ENCODE measurements at places on chromosomes 4 and X.

GRCh38 chr4:117481742-117482141, 396.4 kb upstream of the TRAM1L1 start:
- H3K27me3 ChIP-seq: no peaks in the 10 kb centered on the region
- H3K36me3 ChIP-seq: no peaks in the 10 kb centered on the region
- no peak overlapping the region for H3K4me3 ChIP-seq
- no peak for DNase-seq
- no peak overlapping the region for H3K27ac ChIP-seq

DNA sequence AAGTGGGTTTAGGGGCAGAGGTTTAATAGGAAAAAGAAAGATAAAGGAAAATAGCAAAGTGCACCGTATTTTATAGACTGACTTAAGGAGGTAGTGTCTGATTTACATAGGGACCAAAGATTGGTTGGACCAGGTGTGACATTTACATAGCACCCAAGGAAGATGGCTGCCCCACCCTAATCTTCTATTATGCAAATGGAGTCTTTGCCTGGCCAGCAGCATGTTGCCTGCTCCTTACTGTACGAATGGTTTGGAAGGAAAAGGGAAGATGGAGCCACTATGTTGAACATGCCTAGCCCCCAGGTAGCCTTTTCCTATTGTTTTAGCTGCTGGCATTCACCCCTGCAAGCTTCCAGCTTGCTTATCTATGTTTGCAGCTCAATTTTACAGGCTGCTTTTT, 146.2 kb upstream of the PDE5A start:
- H3K27me3 ChIP-seq: no peaks in the 10 kb centered on the region
- no peaks in the 10 kb centered on the region for H3K4me1 ChIP-seq
- DNase-seq: no peak
- no peaks in the 10 kb centered on the region for H3K36me3 ChIP-seq
- H3K4me3 ChIP-seq: no peak overlapping the region

- no peak overlapping the region for H3K27ac ChIP-seq
- DNase-seq: peak; percentile 22
- H3K4me1 ChIP-seq: peaks cover 2% of the 10 kb centered on the region
- H3K4me3 ChIP-seq: no peak overlapping the region
These were observed 21.7 kb upstream of the GPM6A start for GRCh38 chr4:175833574-175834311.

DNA sequence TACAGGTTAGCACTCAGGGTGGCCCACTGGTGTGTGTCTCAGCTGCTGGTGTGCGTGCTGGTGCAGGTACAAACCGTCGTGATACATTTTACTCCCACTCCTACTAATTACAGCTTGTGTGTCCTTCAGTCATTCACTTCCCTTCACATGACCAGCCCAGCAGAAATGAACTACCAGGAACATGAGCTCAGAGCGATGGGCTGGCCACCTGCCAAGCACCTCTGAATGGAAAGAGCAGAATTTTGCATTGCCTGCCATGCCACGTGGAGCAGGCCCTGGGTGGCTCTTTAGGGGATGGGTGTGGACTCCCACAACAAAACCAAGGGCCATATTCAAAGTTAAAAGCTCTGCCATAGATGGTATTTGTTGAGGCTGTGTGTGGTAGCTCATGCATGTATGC, 58.9 kb upstream of the PGM2 start:
- no peak overlapping the region for H3K27ac ChIP-seq
- H3K4me1 ChIP-seq: peaks cover 4% of the 10 kb centered on the region
- H3K4me3 ChIP-seq: no peak overlapping the region
- H3K27me3 ChIP-seq: no peaks in the 10 kb centered on the region
- H3K36me3 ChIP-seq: no peaks in the 10 kb centered on the region
- DNase-seq: peak; percentile 60

DNA sequence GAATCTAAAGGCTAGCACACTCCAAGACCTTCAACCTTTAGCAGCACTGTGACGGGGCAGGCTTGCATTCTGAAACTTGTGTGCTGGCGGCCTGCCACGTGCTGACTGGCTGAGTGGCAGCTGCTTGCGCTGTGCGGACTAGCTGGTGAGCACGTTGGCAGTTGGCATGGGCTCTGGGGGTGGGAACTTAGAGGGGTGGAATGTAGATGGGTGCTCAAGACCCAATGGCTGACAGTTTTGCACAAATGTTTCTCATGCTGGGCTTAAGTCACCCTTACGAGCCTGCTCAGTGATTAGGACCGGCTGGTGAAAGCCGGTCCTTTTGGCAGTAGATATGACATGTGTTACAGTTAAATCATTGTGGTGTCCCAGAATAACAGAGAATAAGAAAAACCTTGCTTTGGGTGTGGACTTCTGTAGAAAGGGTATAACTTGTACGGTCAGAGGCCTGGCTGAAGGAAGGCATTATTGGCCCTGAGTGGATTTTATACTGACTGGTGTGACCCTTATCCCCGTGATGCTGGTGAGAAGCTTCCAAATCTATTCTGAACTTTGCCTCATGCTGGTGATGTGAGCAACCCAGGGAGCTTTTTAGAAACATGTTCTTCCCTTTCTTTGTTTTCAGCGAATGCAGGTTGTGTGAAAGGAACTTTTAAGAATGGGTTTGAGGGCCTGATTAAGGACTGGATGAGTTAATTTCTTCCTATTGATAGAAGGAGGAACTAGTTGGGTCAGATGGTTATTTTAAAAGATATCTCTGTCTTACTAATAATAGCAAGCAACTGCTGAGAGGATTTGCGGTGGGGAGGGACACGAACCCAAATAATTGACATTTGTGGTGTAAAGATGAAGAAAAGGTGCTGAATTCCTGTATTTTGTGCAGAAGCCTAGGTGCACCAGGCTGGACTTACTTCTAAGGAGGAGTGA, 107.4 kb upstream of the SLC4A4 start:
- H3K27me3 ChIP-seq: no peaks in the 10 kb centered on the region
- peaks cover 36% of the 10 kb centered on the region for H3K4me1 ChIP-seq
- peak; percentile 92 for DNase-seq
- no peak overlapping the region for H3K4me3 ChIP-seq
- no peaks in the 10 kb centered on the region for H3K36me3 ChIP-seq

- H3K27me3 ChIP-seq: peaks cover 2% of the 10 kb centered on the region
- H3K27ac ChIP-seq: peak overlapping the region; percentile 86
- no peak overlapping the region for H3K4me3 ChIP-seq
- no peaks in the 10 kb centered on the region for H3K36me3 ChIP-seq
- DNase-seq: peak; percentile 92
These were observed 102.7 kb upstream of the RBPJ start for GRCh38 chr4:26217961-26218676.

DNA sequence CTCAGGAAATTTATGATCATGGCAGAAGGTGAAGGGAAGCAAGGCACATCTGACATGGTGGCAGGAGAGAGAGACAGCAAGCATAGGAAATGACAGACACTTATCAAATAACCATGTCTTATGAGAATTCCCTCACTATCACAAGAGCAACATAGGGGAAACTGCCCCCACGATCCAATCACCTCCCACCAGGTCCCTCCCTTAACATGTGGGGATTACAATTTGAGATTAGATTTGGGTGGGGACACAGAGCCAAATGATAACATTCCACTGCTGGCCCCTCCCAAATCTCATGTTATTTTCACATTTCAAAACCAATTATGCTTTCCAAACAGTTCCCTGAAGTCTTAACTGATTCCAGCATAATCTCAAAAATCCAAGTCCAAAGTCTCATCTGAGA, 8.2 kb upstream of the TMA16 start:
- no peak for DNase-seq
- no peaks in the 10 kb centered on the region for H3K4me1 ChIP-seq
- no peaks in the 10 kb centered on the region for H3K36me3 ChIP-seq

GRCh38 chrX:37767430-37767829, 12.4 kb upstream of the CYBB start:
- no peaks in the 10 kb centered on the region for H3K27me3 ChIP-seq
- H3K4me3 ChIP-seq: no peak overlapping the region
- no peak overlapping the region for H3K27ac ChIP-seq
- no peaks in the 10 kb centered on the region for H3K4me1 ChIP-seq
- DNase-seq: no peak

- H3K27ac ChIP-seq: no peak overlapping the region
- no peaks in the 10 kb centered on the region for H3K27me3 ChIP-seq
- H3K36me3 ChIP-seq: no peaks in the 10 kb centered on the region
- DNase-seq: no peak
- H3K4me3 ChIP-seq: no peak overlapping the region
- no peaks in the 10 kb centered on the region for H3K4me1 ChIP-seq
These were observed 482.9 kb upstream of the BOD1L1 start for GRCh38 chr4:14110407-14110806.

- H3K27me3 ChIP-seq: no peaks in the 10 kb centered on the region
- no peak overlapping the region for H3K4me3 ChIP-seq
- no peak overlapping the region for H3K27ac ChIP-seq
- H3K4me1 ChIP-seq: peaks cover 34% of the 10 kb centered on the region
- no peak for DNase-seq
- no peaks in the 10 kb centered on the region for H3K36me3 ChIP-seq
These were observed 23.4 kb upstream of the HTRA3 start for GRCh38 chr4:8245884-8246833.

- no peaks in the 10 kb centered on the region for H3K36me3 ChIP-seq
- no peak for DNase-seq
- H3K4me3 ChIP-seq: no peak overlapping the region
- peak overlapping the region; percentile 10 for H3K27ac ChIP-seq
- no peaks in the 10 kb centered on the region for H3K27me3 ChIP-seq
These were observed 12.5 kb downstream of the RELL1 start for GRCh38 chr4:37673538-37674192.

DNA sequence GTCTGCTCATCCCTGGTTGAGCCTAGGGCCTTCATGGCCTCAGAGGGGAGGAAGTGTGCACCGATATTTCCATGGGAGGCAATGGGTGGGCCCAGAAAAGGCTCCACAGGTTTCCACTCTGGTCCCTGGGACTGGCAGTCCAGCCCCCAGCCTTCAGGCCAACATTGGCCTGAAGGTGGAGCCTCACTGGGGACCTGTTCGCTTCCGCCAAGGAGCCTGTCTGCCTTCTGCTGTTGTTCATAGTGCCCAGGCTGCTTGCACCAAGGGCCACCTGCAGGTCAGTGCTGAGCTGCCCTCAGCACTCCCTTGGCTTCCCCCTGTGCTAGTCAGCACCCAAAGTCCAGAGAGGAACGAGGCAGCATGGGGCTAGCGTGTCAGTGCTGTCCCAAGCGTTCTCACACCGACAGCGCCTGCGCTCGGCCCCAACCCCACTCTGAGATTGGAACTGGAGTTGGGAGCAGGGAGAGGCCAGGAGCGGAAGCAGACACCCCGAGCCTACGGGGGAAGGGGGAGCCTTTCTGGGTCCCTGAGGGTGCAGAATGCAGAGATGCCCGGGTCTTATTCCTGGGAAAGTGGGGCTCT, 720.7 kb downstream of the PCDH18 start:
- no peak overlapping the region for H3K4me3 ChIP-seq
- DNase-seq: no peak
- no peaks in the 10 kb centered on the region for H3K4me1 ChIP-seq

DNA sequence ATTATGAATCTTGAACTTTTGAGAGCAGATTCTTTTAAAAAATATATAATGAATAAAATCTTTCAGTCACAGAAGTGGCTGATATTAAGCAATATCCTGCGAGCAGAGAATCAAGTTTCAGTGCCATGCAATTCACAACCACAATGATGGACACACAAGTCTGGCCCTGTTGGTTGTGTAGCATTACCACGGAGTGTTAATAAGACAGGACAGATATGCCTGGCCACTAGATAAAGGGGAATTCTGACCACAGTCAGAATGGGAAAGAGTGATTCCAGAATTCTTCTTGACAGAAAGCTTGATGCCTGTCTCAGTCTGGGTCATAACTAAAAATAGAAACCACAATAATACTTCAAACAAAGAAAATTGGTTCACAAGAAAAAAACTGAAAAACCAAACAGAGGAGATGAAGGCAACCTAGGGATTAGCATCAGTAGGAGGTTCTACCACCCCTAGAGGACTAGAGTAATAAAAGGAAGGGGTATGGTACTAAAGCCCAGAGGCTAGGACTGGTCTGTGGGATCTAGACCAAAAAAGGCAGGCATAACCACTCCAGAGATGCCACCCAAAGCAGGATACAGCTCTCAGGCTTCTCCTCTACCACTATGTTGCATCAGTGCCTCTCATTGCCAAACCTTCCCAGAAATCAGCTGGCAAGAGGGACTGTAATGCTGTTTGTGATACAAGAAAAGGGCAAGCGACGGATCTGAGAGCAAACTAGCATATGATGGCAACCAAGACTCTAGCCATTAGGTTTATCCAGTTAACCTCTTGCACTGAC, 59.0 kb downstream of the RNF150 start:
- peaks cover 3% of the 10 kb centered on the region for H3K4me1 ChIP-seq
- no peaks in the 10 kb centered on the region for H3K36me3 ChIP-seq
- H3K27me3 ChIP-seq: no peaks in the 10 kb centered on the region
- no peak overlapping the region for H3K27ac ChIP-seq

- no peak for DNase-seq
- H3K4me1 ChIP-seq: no peaks in the 10 kb centered on the region
- no peaks in the 10 kb centered on the region for H3K27me3 ChIP-seq
- H3K4me3 ChIP-seq: no peak overlapping the region
- no peak overlapping the region for H3K27ac ChIP-seq
These were observed 29.0 kb downstream of the OPRPN start for GRCh38 chr4:70426789-70427188.

- DNase-seq: peak; percentile 76
- no peaks in the 10 kb centered on the region for H3K36me3 ChIP-seq
- H3K4me3 ChIP-seq: no peak overlapping the region
- peak overlapping the region; percentile 35 for H3K27ac ChIP-seq
These were observed 9.3 kb upstream of the ALG13 start for GRCh38 chrX:111671668-111672067.

- H3K4me3 ChIP-seq: no peak overlapping the region
- no peaks in the 10 kb centered on the region for H3K4me1 ChIP-seq
- peaks cover 36% of the 10 kb centered on the region for H3K27me3 ChIP-seq
- H3K27ac ChIP-seq: no peak overlapping the region
- no peaks in the 10 kb centered on the region for H3K36me3 ChIP-seq
- DNase-seq: no peak
These were observed 9.5 kb downstream of the FRMD7 start for GRCh38 chrX:132118358-132118757.

DNA sequence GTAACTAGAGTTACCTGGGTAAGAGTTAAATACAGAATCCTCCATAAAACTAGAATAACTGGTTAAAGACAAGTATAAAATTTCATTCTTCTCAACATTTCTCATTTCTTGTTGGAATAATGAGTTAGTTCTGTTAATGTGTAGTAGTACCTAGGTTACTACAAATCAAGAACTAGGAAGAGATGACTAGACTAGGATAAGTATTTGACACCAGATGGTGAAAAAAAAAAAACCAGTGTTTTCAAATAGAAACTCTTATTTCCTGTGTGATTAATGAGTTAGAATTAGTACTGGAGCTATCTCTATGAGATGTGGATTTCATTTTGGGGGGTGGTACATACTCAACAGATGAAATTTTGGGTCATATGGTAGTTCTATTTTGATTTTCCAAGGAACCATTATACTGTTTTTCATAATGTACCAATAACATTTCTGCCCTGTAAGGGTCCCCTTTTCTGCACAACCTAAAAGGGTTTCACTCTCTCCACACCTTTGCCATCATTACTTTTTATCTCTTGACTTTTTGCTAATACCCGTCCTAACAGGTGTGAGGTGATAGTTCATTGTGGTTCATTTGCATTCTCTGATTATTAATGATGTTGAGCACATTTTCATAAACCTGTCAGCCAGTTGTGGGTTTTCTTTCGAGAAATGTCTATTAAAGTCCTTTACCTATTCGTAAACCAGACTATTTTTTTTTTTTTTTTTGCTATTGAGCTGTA, 1.7 kb upstream of the VCX start:
- no peak overlapping the region for H3K4me3 ChIP-seq
- no peak for DNase-seq
- peaks cover 5% of the 10 kb centered on the region for H3K27me3 ChIP-seq
- no peaks in the 10 kb centered on the region for H3K36me3 ChIP-seq
